ENCODE measurements at places on chromosomes 1 and 21. TPM values are rescaled to one million over a fixed set of nuclear protein-coding genes. Genes with fewer than 3 reads are reported as not detected.

Gene PDC
- total RNA-seq = not detected

Gene AGPAT3
- 44.8 TPM for total RNA-seq

DNA sequence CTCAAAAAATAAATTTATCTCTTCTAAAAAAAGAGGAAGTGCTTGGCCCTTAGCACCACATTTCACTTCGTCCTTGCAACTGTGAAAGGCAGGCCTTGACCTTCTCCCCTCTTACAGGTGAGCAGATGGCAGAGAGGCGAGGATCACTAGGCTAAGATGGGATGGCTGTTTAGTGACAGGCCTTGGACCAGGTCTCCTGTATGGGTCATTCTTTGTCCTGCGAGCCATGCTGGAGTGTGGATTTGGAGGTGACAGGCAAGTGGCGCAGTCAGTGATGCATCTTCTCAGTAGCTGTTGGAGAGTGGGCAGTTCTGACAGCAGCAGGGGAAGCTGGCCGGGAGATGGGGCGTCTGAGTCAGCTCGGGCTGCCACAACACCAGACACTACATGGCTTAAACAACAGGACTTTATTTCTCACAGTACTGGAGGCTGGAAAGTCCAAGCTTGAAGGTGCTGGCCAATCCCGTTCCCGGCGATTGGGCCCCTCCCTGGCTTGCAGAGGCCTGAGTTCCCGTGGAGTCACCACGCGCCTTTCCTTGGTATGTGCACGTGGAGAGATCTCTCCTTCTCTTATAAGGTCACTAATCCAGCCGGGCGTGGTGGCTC lies 16.5 kb downstream of the SLC27A3 start:
- peaks cover 9% of the 10 kb centered on the region for H3K4me1 ChIP-seq
- ATAC-seq = peak; percentile 73
- no peaks in the 10 kb centered on the region for H3K36me3 ChIP-seq
- H3K27me3 ChIP-seq = peaks cover 8% of the 10 kb centered on the region
- no peak overlapping the region for H3K27ac ChIP-seq

GRCh38 chr1:211326528-211327345 lies at the start of gene TRAF5:
TRAF5 (plus strand) TSS chr1:211326833; CDS start chr1:211353240, 26,407 bp downstream.
- no peaks in the 10 kb centered on the region for H3K27me3 ChIP-seq
- peak within 1 kb of the TSS; percentile 92 for H3K4me3 ChIP-seq
- peaks cover 37% of the 10 kb centered on the region for H3K36me3 ChIP-seq
- peaks cover 56% of the 10 kb centered on the region for H3K4me1 ChIP-seq
- peak; percentile 38 for ATAC-seq

Gene ITSN1
- 4.3 TPM for total RNA-seq

Gene IRF6
- 1.7 TPM for total RNA-seq

- H3K27ac ChIP-seq = peak overlapping the region; percentile 72
- H3K36me3 ChIP-seq = no peaks in the 10 kb centered on the region
- peak; percentile 89 for ATAC-seq
- peak overlapping the region; percentile 26 for H3K4me3 ChIP-seq
These were observed 347.2 kb downstream of the DISC1 start for GRCh38 chr1:231973830-231974229.

DNA sequence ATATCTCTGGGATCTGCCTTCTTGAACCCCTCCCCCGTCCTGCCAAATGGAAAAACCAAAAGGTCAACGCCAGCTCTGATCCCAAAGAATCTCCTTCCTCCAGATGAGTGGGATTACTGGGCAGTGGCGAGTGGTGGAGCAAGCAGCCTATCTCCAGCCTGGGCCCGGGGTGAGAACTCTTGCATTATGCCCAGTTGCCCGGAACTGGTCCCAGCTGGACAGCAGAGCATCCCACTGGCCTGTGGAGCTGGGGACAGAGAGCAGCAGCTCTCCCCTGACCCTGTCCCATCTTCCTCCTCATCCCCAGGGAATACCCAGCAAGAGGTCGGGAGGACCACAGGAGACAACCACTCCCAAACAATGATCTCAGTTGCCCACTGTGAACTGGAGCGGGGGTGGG lies 130.5 kb downstream of the TMEM53 start:
- H3K27ac ChIP-seq = no peak overlapping the region
- peaks cover 57% of the 10 kb centered on the region for H3K27me3 ChIP-seq
- H3K4me1 ChIP-seq = no peaks in the 10 kb centered on the region

- peaks cover 52% of the 10 kb centered on the region for H3K36me3 ChIP-seq
- H3K27me3 ChIP-seq = no peaks in the 10 kb centered on the region
- no peak for ATAC-seq
- H3K4me3 ChIP-seq = no peak overlapping the region
These were observed 17.0 kb downstream of the HLCS start for GRCh38 chr21:36949171-36950141.

GRCh38 chr21:43211072-43211759 lies 42.4 kb downstream of the CRYAA start:
- peaks cover 11% of the 10 kb centered on the region for H3K27me3 ChIP-seq
- H3K27ac ChIP-seq = no peak overlapping the region
- H3K4me3 ChIP-seq = no peak overlapping the region

DNA sequence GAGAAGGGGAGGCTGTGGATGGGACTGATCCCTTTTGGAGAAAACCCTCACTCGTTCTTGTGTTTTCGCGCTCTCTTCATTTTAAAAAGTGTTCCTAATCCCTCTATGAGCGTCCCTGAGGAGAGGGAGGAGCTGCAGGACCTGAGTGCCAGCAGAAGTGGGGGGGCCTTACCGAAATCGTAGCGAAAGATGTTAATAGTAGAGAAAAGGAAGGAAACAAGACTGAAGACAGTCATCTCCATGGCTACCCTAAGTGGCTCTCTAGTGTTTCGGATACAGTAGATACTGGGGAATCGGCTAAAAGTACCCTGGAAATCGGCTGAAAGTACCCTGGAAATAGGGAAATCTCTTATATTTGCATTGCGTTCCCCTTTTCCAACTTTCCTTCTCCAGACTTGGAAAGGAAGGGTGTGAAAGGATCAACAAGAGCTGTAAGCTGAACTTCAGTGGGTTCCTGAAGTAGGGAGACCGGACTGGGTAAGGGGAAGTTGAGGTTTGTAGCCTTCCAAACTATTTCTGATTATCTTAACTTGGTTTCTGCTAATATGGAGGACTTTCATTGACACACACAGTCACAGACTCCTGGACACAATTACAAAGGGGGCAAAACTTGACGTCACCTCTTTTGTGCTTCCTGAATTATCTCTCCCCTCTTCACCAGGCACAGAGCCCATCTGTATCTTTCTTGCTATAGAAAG lies 486 bp upstream of the DSTYK start:
- peaks cover 17% of the 10 kb centered on the region for H3K4me1 ChIP-seq
- peak overlapping the region; percentile 98 for H3K27ac ChIP-seq
- ATAC-seq = peak; percentile 43
- H3K36me3 ChIP-seq = peaks cover 4% of the 10 kb centered on the region

Gene MRPL37
- 164 TPM for total RNA-seq

DNA sequence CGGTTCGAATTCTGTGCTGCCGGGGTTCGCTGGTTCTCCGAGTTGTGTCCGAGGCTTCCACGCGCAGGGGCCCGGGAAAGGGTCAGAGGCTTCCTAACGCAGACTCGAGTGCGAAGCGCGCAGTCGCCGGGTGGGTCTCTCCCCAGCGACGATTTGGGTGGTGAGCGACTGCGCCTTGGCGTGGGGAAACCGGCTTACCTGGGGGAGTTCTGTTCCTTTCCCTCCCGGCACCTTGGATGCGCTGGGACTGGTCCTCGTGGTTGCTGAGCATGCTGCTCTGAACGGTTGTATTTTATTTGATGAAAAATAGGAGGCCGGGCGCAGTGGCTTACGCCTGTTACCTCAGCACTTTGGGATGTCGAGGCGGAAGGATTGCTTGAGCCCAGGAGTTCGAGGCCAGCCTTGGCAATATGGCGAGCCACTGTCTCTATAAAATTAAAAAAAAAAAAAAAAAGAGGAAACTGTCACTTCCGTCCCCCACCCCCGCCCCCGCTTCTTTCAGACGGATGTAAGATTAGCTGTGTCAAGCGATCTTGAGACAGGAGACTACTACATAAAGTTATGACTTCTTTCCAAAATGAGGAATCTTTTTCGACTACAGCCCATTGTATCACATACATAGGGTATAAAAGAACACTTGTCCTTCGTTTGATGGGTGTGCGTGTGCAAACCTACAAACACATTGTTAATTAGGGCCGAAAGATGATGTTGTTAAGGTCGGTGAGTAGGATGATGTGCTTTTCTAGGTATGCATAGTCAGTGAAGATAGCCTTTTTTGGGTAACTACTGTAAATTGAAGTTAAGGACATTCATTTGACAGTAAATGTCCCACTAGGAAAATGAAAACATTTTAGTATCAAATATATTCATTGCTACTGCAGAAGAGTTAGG lies at the start of gene CCDC18:
TSS of gene CCDC18 (plus strand) at position 2 of the 891 bp plus-strand sequence. CDS start 2,638 bp downstream, outside the sequence.
- H3K27ac ChIP-seq = peak within 1 kb of the TSS; percentile 89
- H3K4me1 ChIP-seq = peaks cover 26% of the 10 kb centered on the region
- H3K4me3 ChIP-seq = peak within 1 kb of the TSS; percentile 85
- H3K27me3 ChIP-seq = no peaks in the 10 kb centered on the region
- peaks cover 66% of the 10 kb centered on the region for H3K36me3 ChIP-seq

Data from activated T-helper 17 cell treated with anti-CD3 and anti-CD28 coated beads, Interleukin-2, amount 50 U/mL, for 72 hours (primary cell).